ENCODE measurements at places on chromosomes 11 and 22. TPM values are rescaled to one million over a fixed set of nuclear protein-coding genes. Genes with fewer than 3 reads are reported as not detected.

DNA sequence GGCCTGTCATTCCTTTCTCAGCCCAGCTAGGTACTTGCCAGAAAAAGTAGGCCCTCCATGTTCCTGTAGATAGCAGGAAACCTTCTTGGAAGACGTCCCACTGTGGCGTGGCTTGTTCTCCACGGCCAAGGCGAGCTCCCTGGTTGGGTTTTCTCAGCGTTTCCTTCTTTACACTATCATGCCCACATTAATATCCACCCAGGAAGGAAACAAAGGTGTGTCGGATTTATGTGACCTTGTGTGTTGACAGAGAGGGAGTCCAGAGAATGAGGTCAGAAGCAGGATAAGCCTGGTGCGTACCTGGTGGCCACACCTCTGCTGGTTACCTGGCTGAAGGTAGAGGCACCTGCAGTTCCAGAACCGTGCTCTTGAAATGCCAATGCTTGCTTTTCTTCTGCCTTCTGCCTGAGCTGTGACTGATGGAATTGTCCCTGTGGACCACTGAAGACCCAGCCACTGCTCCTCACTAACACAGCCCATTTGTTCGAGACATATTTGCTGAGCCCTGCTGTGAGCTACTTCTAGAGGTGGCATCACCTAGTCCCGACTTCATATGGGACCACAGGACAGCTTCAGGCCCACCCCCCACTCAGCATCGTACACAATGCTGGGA lies 7.9 kb downstream of the ASPHD2 start:
- DNase-seq: no peak

GRCh38 chr11:35282221-35282882 lies 137.0 kb downstream of the SLC1A2 start:
- DNase-seq: no peak

DNA sequence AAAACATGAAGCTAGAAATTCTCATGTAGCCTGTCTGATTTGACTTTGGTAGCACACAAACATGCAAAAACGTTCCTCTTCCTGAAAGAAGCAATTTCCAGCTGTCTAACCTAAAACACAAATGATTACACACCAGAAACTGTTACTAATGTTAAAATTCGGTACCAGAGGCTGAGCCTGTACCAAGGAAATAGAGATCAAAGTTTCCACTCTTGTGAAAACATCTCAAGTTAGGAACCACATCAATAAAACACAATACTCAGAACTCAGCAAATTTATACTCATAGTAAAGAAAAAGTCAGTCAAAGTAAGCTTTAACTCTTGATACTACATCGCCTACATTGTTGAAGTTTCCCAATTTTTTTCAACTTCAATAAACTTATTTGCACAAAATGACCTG lies 107.8 kb downstream of the FCHSD2 start:
- DNase-seq: no peak

DNA sequence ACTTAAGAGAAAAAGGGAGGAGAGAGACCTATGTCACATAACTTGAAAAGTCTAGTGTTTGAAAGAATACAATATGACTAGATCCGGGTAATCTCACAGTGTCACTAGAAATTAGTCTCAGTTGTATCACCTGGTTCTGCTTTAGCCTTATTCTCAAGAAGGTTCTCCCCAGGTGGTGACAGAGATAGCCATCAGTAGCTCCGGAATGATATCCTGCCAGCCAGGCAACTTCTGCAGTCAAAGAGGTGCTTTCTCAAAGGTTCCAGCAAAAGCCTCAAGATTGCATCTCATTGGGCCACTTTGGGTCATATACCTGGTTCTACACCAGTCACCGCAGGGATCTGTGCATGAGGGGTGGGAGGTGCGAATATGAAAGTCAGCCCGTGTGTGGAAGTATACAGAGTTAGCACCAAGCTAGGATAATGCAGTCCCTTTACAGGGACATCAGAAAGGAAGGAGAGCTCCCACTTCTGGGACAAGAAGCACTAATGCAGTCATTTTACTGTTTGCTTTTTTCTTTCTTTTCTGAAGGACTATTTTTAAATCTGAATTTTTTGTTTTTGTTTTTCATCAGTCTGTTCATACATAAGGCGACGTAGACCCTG lies 61.1 kb downstream of the CYB5R2 start:
- no peak for DNase-seq

DNA sequence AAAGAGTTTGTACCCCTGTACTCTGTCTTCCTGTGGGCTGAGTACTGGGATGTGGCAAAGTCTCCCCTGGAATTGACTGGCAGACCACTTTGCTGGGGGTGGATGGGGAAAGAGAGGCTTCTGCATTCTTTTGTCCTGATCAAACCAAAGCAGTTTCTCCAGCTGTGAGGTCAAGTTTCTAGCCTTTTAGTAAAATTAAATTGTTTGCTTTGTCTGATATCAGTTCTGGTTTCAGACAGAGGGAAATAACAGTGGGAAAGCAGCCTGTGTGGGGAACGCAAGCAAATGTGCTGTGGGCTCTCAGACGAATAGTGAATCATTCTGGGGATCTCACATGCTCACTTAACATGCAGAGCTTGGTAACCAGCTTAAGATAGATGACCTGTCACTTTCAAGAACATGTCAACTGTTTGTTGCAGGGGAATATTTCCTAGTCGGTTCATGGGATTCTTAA lies 151.6 kb downstream of the FAT3 start:
- no peak for DNase-seq

GRCh38 chr11:99822846-99823565 lies 802.3 kb downstream of the CNTN5 start:
- no peak for DNase-seq

DNA sequence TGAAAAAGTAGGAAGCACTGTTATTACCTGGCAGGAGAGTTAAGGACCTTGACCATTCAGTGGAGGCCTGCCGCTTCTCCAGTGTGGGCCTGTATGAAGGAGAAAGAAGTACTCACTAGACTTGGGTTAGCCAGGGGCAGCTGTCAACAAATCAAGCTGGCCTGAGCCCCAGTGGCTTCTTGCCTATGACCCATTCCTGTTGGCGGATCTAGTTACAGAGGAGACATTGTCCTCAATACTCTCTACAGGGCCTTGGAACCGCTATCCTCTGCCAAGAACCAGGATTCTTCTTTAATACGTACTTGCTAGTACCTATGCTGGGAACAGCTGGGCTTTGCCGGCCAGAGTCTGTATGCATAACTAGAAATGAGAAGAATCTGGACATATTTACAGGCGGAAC lies 68.1 kb downstream of the ALX4 start:
- no peak for DNase-seq

DNA sequence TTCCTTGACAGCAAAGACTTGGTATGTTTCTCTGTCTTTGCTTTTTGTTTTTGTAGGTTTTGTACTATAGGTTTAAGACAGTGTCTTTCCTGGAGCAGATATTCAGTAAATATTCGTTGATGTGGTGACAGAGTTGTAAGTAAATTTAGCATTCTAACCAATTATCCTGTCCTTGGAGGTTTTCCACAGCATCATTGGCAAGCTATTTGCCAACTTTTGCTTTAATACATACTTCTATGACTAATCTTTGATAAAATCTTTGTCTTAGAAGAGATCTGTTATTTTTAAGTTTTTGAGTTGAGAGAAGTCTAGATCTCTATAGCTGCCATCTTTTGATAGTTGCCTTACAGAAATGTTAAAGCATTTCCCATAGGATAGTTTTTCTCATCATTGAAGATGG lies 3.8 kb downstream of the USP47 start:
- DNase-seq: no peak

DNA sequence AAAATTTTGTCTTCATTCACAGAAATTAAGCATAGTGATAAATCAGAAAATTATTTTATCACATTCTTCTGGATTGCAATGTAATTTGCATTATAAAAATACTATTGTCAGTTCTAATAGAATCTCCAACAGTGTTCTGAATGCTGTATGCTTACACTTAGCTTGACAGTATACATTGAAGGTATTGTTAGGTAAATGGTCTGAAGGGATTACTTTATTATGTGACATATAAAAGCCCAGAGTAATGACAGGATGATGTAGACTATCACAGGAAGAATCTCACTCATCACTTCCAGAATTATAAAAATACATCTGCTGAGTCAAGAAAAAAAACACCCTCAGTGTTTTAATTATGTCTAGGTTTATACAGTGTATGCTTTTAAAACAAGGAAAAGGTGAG lies 1532.5 kb upstream of the RAG2 start:
- no peak for DNase-seq

DNA sequence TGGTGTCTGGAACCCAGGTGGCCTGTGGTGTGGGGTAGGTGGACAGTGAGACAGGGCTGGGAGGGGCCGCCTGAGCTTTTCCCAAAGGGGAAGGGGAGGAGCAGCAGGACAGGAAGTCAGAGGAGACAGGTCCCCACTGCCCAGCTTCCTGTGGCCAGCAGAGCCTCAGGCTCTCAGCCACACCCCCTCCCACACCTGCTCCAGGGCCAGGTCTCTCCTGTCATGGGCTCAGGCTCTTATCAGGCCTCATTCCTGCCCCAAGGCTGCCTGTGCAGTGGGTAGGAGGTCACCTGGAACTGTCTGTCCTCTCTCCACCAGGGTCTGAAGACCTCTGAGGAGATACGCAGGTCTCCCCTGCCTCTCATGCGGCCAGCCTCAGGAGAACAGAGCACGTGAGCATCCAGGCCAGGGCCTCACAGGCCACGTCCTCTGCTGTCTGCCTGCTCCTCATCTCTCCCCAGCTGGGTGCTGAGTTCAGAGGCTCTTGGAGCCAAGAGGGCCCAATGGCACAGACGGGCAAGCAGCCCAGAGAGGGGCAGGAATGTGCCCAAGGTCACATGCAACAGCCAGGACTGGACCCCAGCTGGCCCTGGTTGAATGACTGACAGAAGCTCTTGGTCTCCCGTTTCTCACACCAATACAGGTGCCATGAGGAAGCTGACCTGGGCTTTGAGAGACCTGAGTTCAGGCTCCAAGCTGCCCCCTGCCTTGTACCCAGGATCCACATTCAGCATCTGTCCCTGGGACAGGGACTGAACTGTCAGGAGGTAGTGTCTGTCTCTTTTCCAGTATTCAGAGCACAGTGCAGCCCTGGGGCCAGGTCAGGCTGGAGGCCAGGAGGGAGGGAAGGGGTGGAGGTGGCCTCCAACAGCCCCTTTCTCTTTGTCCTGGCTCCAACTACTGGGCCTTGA lies 16.7 kb downstream of the STARD10 start:
- no peak for DNase-seq

DNA sequence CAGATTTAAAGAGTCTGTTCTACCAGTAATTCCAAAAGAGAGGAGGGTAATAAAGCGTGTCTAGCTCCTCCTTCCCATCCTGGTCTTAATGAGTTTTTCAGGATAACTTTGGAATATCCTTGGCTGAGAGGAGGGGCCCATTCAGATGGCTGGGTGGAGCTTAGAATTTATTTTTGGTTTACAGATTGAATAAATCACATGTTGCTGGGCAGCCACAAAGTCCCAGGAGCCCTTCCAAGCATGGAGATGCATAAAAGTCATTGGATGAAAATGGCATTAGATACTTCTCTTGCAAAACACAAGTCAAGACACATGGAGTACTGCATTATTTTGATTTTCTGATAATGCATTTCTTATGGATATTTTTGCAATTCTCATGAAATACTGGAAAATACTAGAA lies 139.0 kb downstream of the TRPC6 start:
- DNase-seq: no peak

DNA sequence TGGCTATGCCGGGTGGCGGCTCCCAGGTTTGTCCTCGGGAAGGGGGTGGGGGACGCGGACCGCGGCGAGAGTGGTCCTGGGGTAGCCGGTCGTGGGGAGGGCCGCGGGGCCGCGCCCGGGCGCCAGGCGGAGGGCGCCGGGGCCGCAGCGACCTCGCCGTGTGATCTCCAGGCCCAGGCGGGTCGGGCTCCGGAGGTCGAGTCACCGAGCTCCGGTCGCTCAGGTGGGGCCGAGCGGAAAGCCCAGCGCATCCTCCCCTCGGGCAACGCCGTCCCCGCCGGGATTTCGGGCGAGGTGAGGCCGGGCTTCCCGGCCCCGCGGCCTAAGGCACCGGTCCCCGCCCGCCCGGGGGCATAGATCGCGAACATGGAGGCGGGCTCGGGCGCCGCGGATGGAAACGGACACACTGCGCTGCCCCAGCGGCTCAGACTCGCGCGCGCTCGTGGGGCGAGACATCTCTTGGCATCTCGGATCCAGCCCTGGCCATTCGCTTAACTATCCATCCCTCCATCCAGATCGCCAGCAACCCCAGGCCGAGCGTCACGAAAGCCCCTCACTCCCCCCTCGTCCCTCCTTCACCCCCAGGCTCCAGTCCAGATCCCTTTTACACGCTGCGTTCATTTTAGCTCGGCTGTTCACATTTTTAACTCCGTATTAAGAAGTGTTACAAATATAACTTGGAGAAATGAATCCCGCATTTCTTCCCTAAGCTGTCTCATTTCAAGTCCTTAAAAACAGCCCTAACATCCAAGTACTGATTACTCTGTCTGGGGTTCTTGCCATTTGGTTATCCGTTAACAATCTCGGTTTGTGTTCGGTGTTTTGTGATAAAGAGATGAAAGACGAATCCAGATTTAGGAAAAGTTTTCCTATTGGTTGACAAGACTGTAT lies 460 bp downstream of the ZC3H12C start:
- no peak for DNase-seq

- DNase-seq: no peak
Measured at GRCh38 chr11:85663080-85663752, 1.7 kb downstream of the CREBZF start.

GRCh38 chr11:69041516-69041915 lies 7.2 kb upstream of the TPCN2 start:
- DNase-seq: no peak

GRCh38 chr11:57222239-57222638 lies 14.8 kb downstream of the APLNR start:
- DNase-seq: no peak

GRCh38 chr11:63603180-63603518 lies 11.1 kb downstream of the PLAAT3 start:
- no peak for DNase-seq

GRCh38 chr11:76723548-76723947 lies 53.0 kb upstream of the LRRC32 start:
- DNase-seq: no peak

DNA sequence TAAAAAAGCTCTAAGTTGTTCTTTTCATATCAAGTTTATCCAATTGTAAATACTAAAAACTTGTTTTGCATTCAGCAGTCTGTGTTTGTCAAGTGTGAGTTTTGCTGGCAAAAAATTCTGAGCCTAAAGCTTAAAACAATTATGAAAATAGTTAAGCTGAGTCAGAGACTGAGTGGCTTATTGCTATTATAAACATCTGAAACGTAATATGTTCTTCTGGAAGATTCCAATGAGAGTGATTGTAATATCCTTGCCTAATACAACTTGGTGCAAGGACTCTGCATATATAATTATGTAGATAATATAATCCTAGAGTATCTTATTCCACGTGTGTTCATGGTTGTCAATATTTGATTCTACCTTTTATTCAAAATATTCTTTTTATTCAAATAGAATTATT lies 14.1 kb upstream of the NUP50 start:
- DNase-seq: no peak

ADM2 gene
- polyA plus RNA-seq: 6.9 TPM

TMPRSS4 gene
- 20.1 TPM for polyA plus RNA-seq

CRYBB3 gene
- 0.41 TPM for polyA plus RNA-seq

HTR3B gene
- 0.12 TPM for polyA plus RNA-seq

TRIM49 gene
- not detected for polyA plus RNA-seq

OSM gene
- polyA plus RNA-seq: 0.10 TPM

TRIM51 gene
- polyA plus RNA-seq: not detected

ELMOD1 gene
- 0.29 TPM for polyA plus RNA-seq

DRD2 gene
- polyA plus RNA-seq: 0.26 TPM

USP47 gene
- 91.5 TPM for polyA plus RNA-seq

BEST1 gene
- 3.5 TPM for polyA plus RNA-seq

CELSR1 gene
- 31.0 TPM for polyA plus RNA-seq

GPHA2 gene
- 3.0 TPM for polyA plus RNA-seq

SLC15A3 gene
- 18.5 TPM for polyA plus RNA-seq

CEND1 gene
- polyA plus RNA-seq: 0.67 TPM
